ENCODE measurements at places on chromosomes 5 and 9. TPM values are rescaled to one million over a fixed set of nuclear protein-coding genes. Genes with fewer than 3 reads are reported as not detected.
A peak's percentile ranks its signal among the peaks of the same experiment; 100 is the strongest.

The ZBTB43 gene
- 21.8 TPM for total RNA-seq

GRCh38 chr5:118557251-118557661 lies 431.1 kb downstream of the DTWD2 start:
- no peaks in the 10 kb centered on the region for H3K27me3 ChIP-seq
- H3K27ac ChIP-seq: no peak overlapping the region
- no peak for DNase-seq

GRCh38 chr5:137142764-137143605 lies 356.1 kb downstream of the SPOCK1 start:
- H3K27ac ChIP-seq: no peak overlapping the region
- no peaks in the 10 kb centered on the region for H3K4me1 ChIP-seq
- no peak for DNase-seq
- no peak overlapping the region for H3K4me3 ChIP-seq

- DNase-seq: no peak
- peaks cover 3% of the 10 kb centered on the region for H3K4me1 ChIP-seq
These were observed 4.5 kb downstream of the FBXW5 start for GRCh38 chr9:136939996-136940525.

GRCh38 chr9:125897481-125897880 lies 150.3 kb downstream of the PBX3 start:
- no peaks in the 10 kb centered on the region for H3K4me1 ChIP-seq
- no peaks in the 10 kb centered on the region for H3K27me3 ChIP-seq
- H3K4me3 ChIP-seq: no peak overlapping the region
- DNase-seq: no peak
- H3K27ac ChIP-seq: no peak overlapping the region

GRCh38 chr9:134419000-134419683 lies 92.9 kb downstream of the RXRA start:
- H3K27me3 ChIP-seq: no peaks in the 10 kb centered on the region
- DNase-seq: no peak
- no peaks in the 10 kb centered on the region for H3K4me1 ChIP-seq
- H3K27ac ChIP-seq: no peak overlapping the region
- no peak overlapping the region for H3K4me3 ChIP-seq

The PCDHGA10 gene
- 0.20 TPM for total RNA-seq

DNA sequence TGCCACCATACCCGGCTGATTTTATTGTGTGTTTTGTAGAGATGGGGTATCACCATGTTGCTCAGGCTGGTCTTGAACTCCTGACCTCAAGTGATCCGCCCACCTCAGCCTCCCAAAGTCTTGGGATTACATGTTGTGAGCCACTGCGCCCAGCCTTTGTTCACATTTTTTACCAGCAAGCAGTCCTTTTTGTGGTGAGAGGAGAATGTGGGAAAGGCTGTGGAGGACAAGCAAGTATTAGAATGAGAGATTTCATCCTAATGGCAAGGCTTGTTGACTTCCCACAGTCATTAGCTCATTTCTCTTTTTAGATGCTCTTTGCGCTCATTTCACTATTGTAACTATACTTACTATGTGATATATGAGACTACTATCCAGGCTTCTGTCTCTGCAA lies 6.1 kb downstream of the IL31RA start:
- no peak overlapping the region for H3K4me3 ChIP-seq
- H3K4me1 ChIP-seq: peaks cover 21% of the 10 kb centered on the region
- no peak overlapping the region for H3K27ac ChIP-seq

DNA sequence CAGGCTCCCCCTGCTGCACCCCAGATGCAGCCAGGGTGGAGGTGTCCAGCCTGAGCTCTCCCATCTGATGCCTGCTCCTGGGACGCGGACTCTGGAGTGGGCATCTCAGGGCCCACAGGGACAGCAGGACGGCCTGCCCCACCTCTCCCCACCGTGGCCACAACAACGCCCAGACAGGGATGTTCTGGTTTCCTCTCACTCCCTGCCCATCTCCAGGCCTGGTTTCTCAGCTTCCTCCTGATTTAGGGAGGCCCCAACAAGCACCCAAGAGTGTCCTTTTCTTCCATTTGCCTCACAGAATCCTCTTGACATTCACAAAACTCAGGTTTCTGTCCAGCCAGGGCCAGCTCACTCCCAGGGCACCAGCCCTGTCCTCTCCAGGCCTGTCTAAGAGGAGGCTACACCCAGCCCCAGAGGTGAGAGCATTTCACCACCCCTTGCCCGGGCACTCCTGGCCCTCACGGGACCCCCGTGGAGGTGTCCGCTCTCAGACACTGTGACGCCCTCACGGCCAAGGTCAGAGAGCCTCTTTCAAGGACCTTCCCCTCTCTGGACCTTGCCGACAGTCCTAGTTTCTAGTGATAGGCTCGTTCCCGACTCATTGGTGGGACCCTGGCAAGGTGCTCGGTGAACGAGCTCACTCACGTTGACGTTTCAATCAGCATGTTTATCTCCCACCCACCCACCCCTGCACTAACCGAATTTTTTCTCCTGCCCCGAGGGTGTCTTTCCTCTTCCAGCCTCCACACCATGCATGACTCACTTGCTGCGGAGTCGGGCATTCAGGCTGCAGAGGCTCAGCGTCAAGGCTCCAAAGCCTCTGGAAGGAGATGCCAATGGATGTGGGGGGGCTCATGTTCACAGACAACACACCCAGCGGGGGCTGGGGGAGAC lies 62.0 kb upstream of the UNC5A start:
- H3K27me3 ChIP-seq: peaks cover 48% of the 10 kb centered on the region
- peaks cover 20% of the 10 kb centered on the region for H3K4me1 ChIP-seq
- no peaks in the 10 kb centered on the region for H3K36me3 ChIP-seq

The PCDHB11 gene
- not detected for total RNA-seq

- H3K4me3 ChIP-seq: no peak overlapping the region
- no peaks in the 10 kb centered on the region for H3K36me3 ChIP-seq
- H3K4me1 ChIP-seq: no peaks in the 10 kb centered on the region
- H3K27me3 ChIP-seq: no peaks in the 10 kb centered on the region
- H3K27ac ChIP-seq: no peak overlapping the region
These were observed 74.9 kb upstream of the SELENOP start for GRCh38 chr5:42886635-42887034.

DNA sequence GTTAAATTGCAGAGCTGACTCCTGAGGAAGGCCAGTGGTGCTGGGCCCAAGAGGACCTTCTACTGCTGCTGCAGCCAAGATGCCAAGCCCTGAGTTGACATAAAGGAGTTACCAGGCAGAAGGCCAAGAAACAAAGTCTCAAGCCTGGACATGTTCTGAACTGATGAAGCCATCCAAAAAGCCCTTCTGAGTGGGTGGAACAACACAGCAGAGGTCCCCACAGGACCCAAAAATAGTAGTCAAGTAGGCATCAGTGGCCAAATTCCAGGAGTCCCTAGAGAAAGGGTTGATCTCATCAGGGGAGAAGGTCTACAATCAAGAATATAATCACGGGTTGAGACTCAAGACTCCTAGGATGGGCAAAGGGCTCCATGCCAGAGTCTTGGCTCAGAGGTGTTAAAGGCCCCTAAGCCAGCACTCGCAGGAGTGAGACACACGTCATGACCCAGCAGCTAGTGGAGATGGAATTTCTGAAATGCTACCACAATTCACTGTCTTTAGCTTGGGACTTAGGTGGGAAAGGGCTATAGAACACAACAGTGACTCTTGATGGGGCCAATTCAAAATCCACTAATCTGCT lies 119.7 kb downstream of the FANCC start:
- no peaks in the 10 kb centered on the region for H3K36me3 ChIP-seq
- no peaks in the 10 kb centered on the region for H3K27me3 ChIP-seq
- H3K27ac ChIP-seq: no peak overlapping the region
- H3K4me1 ChIP-seq: no peaks in the 10 kb centered on the region
- H3K4me3 ChIP-seq: no peak overlapping the region

DNA sequence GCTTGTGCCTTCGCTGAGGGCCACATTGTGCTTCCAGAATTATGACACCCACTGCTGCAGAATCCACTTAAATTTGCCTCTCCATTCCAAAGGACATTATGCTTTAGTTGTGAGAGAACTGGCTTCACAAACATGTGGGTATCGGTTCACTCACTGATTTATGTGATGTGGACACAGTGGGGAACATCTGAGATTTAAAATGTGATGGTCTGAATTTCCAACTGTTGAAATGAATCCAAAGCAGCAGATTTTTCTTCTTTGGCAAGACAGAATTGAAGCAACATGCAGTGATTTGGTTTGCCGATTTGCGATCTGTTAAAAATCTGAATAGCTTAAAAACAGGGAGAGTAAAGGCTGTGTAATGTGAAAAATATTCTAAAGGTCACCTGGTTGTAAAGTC lies 20.3 kb downstream of the PCSK5 start:
- no peaks in the 10 kb centered on the region for H3K36me3 ChIP-seq
- H3K27me3 ChIP-seq: no peaks in the 10 kb centered on the region
- no peaks in the 10 kb centered on the region for H3K4me1 ChIP-seq
- no peak overlapping the region for H3K27ac ChIP-seq
- no peak overlapping the region for H3K4me3 ChIP-seq

- H3K4me3 ChIP-seq: no peak overlapping the region
- no peak for DNase-seq
- peaks cover 5% of the 10 kb centered on the region for H3K27me3 ChIP-seq
- H3K36me3 ChIP-seq: no peaks in the 10 kb centered on the region
These were observed 4.7 kb upstream of the OR1Q1 start for GRCh38 chr9:122609804-122610203.

DNA sequence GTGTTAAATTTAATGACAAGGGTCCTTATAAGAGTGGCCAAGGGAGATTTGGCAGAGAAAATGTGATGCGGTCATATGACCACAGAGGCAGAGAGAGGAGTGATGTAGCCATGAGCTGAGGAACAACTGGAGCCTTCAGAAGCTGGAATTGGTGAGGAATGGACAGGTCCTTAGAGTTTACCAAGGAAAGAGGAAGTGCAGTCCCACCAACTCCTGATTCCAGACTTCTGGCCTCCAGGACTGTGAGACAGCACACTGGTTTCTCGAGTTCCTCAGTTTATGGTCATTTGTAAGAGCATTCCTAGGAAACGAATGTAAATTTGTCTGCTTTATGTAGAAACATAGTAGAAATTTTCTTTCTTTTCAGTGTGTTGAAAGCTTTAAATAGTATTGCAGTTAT lies 410.1 kb downstream of the CDH18 start:
- no peaks in the 10 kb centered on the region for H3K27me3 ChIP-seq
- H3K27ac ChIP-seq: no peak overlapping the region
- no peaks in the 10 kb centered on the region for H3K4me1 ChIP-seq
- DNase-seq: no peak
- no peak overlapping the region for H3K4me3 ChIP-seq

The GLRA1 gene
- not detected for total RNA-seq

DNA sequence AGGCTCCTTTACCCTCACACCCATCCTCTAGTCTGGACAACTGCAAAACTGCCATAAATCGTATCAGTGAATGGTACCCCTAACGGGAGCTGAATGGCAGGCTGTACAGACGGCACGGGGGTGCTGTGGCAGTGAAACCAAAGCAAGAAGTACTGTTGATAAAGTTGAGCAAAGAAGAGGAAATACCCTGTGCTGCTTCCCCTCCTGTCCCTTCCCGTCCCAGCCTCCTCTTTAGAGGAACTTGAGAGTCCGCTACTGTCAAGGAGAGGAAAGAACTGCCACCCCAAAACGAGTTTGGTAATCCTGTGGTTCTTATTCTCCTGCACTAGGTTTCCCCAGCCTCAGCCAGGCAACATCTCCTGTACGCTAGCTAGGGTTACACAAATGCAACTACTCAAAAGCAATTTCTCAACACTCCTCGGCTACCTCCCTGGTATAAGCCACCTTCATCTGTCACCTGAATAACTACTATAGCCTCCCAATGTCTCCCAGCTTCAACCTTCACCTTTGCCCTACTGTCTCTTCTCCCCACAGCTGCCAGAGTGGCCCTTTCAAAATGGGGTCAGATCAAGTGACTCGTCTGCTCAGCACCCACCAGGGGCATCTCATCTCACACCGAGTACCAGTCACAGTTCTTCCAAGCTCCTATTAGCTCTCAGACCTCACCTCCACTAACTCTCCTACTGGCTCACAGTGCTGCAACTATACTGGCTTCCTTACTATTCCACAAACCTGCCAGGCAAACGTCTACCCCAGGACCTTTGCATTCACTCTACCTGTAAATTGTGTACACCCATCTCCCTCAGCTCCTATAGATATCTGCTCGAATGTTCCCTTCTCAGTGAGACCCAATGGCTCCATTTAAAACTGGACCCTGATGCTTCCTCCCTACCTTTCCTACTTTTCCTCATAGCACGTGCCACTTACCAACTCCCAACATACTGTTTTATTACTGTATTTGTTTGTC lies 4.1 kb downstream of the GLRX start:
- H3K27me3 ChIP-seq: no peaks in the 10 kb centered on the region
- H3K4me1 ChIP-seq: peaks cover 65% of the 10 kb centered on the region
- H3K4me3 ChIP-seq: peak overlapping the region; percentile 49
- peaks cover 28% of the 10 kb centered on the region for H3K36me3 ChIP-seq

GRCh38 chr5:134537297-134537696 lies 11.8 kb downstream of the JADE2 start:
- H3K36me3 ChIP-seq: peaks cover 44% of the 10 kb centered on the region
- H3K4me1 ChIP-seq: peaks cover 49% of the 10 kb centered on the region
- H3K4me3 ChIP-seq: no peak overlapping the region
- no peaks in the 10 kb centered on the region for H3K27me3 ChIP-seq
- DNase-seq: peak; percentile 9
- no peak overlapping the region for H3K27ac ChIP-seq

The PCDHB7 gene
- not detected for total RNA-seq

The ZDHHC21 gene
- 5.9 TPM for total RNA-seq

DNA sequence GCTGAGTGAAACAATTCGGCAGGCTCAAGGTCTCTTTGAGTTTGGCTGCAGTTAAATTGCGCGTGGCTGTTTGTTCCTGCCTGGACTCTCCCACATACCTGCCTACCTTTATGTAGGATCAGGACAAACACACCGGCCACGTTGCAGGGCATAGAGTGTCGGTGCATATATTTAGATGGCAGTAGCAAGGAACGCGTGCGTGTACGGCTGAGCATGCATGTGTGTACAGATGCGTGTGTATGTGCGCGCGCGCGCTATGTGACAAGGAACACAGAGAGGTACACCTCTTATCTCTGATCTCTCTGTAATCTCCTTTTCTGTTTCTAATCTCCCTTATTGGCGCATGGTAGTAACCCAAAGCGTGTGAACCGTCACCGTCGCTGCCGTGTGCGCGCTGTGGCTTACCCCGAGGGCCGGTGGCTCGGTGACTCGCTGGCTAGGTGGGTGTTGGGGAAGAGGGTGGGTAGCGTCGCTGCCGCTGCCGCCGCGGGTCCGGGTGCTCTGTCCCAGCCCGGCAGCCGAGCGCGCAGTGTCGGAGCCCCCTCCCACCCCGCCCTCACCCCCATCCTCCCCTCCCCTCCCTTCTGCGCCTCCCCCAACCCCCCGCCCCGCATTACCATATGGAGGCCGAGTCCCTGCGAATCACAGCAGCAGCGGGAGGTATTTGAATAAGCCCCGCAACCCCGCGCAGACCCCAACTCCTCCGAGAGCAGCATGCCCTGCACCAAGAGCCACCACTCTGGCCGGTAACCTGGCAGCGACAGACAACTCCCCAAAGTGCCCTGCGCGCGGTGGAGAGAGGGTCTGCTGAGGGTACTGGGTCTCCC lies 204.8 kb downstream of the MEF2C start:
- no peak overlapping the region for H3K27ac ChIP-seq
- no peak for DNase-seq
- peaks cover 21% of the 10 kb centered on the region for H3K4me1 ChIP-seq
- H3K36me3 ChIP-seq: no peaks in the 10 kb centered on the region
- H3K27me3 ChIP-seq: peaks cover 72% of the 10 kb centered on the region

- DNase-seq: peak; percentile 77
- H3K4me3 ChIP-seq: peak overlapping the region; percentile 97
- no peaks in the 10 kb centered on the region for H3K36me3 ChIP-seq
- peak overlapping the region; percentile 96 for H3K27ac ChIP-seq
- H3K27me3 ChIP-seq: no peaks in the 10 kb centered on the region
These were observed 480 bp downstream of the LMNB1 start for GRCh38 chr5:126777257-126777974.

Measured in CD8-positive, alpha-beta memory T cell (primary cell).